NCI-H460 (cell line): ENCODE measurements at places on chromosomes 3 and 15. TPM values are rescaled to one million over a fixed set of nuclear protein-coding genes. Genes with fewer than 3 reads are reported as not detected.

DNA sequence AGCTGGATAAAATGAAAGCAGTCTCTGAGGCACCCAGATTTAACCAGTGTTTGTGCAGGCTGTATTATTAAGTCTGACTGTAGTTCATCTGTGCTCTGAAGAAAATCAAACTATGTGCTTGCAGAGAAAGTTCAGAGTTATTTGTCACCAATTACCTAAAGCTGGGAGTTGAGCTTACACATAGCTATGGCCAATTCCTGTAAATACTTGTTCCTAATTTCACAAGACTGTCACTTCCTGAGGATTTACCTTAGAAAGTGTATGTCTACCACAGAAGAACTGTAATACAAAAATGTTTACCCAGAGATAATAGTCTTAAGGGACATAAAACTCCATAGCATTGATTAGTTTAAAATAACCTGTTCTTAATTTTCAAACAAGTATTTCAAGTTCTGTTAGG is 628.4 kb upstream of the TGFBR2 start:
- no peak for DNase-seq

The CCDC71 gene
- total RNA-seq: 9.8 and 10.4 TPM in 2 replicates

The ATP13A4 gene
- not detected in 2 replicates for total RNA-seq

The CD86 gene
- total RNA-seq: not detected in 2 replicates

The NEDD4 gene
- 37.8 and 40.2 TPM in 2 replicates for total RNA-seq

The ALPK3 gene
- 0.05 and 0.06 TPM in 2 replicates for total RNA-seq

The GLT8D1 gene
- total RNA-seq: 53.5 and 58.6 TPM in 2 replicates

- no peak for DNase-seq
These were observed 104.8 kb upstream of the PLSCR5 start for GRCh38 chr3:146709969-146710368.

The FGD5 gene
- total RNA-seq: 0.17 TPM in 1 of 2 replicates, not detected in the other

The TIMP4 gene
- 3.6 and 4.7 TPM in 2 replicates for total RNA-seq

GRCh38 chr3:134362670-134363380 is 11.4 kb downstream of the AMOTL2 start:
- DNase-seq: no peak

GRCh38 chr3:72481542-72481941 is 366.7 kb downstream of the SHQ1 start:
- DNase-seq: no peak

The UBA3 gene
- total RNA-seq: 60.2 and 61.7 TPM in 2 replicates

GRCh38 chr3:156527060-156527459 is 27.9 kb downstream of the SSR3 start:
- DNase-seq: no peak

The AADACL2 gene
- total RNA-seq: not detected in 2 replicates

The GABRA5 gene
- not detected in 2 replicates for total RNA-seq

The ATP10A gene
- 0.03 and 0.07 TPM in 2 replicates for total RNA-seq

The MST1 gene
- total RNA-seq: 3.2 and 4.0 TPM in 2 replicates

DNA sequence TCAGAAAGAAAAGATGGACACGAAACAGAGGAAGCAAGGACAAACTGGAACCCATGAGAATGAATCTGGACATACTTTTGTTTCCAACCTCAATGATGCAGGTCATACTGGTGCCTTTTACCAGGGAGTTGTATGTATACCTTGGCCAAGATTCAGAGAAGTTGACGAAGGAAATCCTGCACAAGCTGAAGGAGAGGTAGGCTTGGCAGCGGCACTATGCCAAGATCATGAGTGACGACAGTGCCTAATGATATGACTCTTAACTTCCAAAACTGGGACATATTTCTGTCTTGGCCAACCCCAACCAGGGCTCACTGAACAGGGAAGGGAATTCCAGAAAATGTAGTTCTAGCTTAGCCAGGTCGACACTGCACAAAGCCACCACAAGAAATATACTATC is 149.2 kb upstream of the SLCO3A1 start:
- no peak for DNase-seq

The DUOXA2 gene
- not detected in 2 replicates for total RNA-seq

The GHSR gene
- total RNA-seq: not detected in 2 replicates

- no peak for DNase-seq
These were observed 87.1 kb downstream of the DIPK2A start for GRCh38 chr3:144058713-144059112.

- no peak for DNase-seq
These were observed 84.8 kb downstream of the RAP2B start for GRCh38 chr3:153246806-153247205.

The WNT5A gene
- total RNA-seq: 12.0 and 12.7 TPM in 2 replicates

- DNase-seq: no peak
These were observed 154.2 kb downstream of the RAB11A start for GRCh38 chr15:66023311-66023972.

DNA sequence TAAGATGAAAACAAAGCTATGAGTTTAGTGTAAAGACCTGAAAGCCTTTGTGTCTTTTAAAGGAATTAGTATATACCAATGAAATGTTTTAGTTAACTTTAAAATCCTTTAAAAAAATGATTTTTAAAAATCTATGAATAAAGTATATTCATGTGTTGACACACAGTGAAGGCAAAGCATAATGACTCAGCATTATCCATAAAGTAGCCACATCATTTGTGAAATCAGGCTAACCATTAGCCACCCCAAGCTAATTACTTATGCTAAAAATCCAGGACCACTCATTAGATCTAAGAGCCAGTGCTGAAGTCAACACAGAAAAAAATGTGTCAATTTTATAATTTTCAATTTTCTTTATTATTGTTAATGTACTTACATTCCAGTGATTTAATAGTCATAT is 310.2 kb downstream of the TBC1D5 start:
- DNase-seq: no peak
